ENCODE measurements at places on chromosomes 11 and 22.

DNA sequence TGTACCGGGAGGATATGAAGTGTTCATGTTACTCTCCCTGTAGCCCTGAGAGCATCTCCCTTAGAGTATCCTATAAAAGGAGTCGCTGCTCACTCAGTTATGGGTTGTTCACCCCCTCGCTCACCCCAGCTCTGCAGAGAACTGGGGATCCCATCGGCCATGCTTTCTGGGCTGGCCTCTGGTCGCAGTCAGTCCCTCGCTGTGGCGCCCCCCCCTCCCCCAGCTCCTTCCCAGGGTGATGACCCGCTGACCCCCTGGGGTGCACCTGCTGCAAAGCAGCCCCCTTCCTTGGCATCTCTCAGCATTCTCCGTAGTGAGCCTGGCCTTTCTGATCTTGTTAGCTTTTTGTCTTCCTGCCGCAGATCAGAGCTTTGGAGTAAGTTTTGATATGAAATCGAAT, 10.3 kb upstream of the PARVG start:
- DNase-seq = no peak

DNA sequence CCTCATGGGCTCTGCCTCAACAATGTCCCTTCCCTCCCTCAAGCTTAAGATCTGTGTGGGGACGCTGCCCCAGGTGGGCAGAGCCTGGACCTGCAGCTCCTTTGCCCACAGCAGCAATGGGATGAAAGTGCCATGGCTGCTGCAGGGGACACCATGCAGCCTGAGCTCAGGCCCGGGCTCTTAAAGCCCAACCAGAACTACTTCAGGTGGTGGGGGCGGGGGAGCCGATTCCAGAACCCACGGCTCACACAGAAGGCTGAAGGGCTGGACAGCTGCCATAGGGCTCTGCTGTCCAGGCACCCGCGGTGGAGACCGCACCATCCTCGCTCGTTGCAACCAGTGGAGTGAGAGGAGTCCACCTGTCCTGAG, 12.5 kb downstream of the CHID1 start:
- DNase-seq = no peak

DNA sequence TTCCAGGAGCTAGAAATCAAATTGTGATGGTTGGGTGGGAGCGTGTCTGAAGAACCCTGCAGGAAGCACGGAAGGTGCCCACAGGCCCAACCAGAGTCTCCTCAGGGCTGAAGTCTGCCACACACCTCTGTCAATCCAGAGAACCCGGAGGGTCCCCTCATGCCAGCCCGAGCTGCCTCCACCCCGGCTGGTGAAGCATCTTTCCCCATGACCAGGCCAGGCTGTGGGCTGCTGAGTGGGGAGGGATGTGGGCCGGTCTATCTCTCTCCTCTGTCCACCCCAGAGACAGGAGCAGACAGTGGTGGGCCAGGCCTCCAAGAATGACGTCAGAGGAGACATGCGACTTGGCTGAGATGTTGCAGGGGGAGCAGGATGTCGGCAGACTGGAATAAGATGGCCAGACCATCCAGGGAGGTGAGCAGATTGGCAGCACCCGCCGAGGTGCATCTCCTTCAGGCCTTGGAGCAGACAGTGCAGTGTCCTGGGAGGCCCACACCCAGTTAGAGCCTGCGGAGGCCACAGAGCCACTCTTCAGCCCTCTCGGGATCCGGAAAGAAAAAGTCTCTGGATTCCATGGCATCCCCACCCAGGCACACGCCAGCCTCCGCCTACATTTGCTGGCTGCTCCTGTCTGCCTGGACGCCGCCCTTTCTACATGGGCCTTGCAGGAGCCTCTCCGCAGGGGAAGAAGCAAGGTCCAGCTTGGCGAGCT, 1524.9 kb downstream of the BRD1 start:
- DNase-seq = no peak

- no peak for DNase-seq
Measured at GRCh38 chr11:57798905-57799559, 37.4 kb downstream of the CTNND1 start.

DNA sequence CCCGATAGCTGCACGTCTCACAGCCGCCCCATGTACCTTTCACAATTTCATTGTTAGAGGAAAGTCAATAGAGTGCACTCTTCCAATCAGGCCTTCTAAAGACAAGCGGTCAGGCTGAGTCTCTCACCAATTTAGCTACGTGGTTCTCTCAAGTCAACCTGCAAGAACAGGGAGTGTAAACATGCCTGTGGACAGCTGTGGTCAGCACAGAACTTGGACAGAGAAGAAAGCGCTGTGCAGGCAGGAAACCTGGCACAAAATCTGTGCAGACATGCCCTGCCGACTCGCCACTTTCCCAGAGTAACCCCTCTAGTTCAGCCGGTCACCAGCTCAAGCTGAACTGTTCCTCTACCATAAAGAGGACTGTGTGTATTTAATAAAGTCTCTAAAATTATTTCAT, 39.5 kb downstream of the CHKA start:
- no peak for DNase-seq

GRCh38 chr22:17698948-17699347, 60.4 kb downstream of the BCL2L13 start:
- no peak for DNase-seq

DNA sequence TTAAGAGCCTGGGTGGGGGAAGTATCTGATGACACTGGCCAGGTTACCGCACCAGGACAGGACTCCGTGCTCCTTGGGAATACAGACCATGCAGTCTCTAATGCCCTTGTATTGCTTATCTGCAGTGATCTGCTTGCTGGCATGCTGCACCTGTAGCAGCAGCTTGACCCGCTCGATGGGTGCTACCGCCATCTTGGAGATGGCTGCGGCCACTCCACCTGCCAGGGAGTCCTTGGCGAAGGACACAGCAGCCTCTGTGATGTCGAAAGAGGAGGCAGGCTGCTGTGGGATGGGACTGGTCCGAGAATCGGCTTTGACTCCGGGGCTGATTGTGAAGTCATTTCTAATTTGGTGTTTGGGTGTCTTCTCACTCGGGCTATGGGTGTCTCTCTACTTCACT, 3.1 kb downstream of the WBP2NL start:
- DNase-seq = no peak

- DNase-seq = no peak
Measured at GRCh38 chr11:60609632-60610031, 89.8 kb upstream of the MS4A8 start.

DNA sequence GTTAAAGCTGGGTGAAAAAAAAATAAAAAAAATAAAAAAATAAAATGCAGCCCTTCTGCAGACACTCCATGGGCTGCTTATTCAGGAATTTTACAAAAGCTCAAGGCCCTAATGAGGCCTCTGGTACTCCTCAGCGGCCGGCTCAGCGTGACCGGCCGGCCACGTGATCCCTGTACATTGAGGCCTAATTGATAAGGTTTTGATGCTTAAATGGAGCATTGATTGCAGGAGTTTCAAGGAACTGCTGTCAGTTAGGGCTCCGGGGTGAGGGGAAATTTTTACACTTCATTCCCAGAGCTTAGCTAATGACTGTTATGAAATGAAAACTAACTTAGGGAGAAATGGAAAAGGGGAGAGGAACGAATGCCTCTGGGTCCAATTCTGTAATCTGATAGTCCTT, 368.8 kb upstream of the KIRREL3 start:
- no peak for DNase-seq

- no peak for DNase-seq
Measured at GRCh38 chr11:93031386-93031785, 61.9 kb downstream of the MTNR1B start.

GRCh38 chr22:40345815-40346184, 500 bp upstream of the ADSL start:
- DNase-seq = no peak

- no peak for DNase-seq
Measured at GRCh38 chr11:117770061-117770460, 27.0 kb downstream of the DSCAML1 start.

GRCh38 chr11:2096919-2097301, 42.3 kb downstream of the IGF2 start:
- no peak for DNase-seq

DNA sequence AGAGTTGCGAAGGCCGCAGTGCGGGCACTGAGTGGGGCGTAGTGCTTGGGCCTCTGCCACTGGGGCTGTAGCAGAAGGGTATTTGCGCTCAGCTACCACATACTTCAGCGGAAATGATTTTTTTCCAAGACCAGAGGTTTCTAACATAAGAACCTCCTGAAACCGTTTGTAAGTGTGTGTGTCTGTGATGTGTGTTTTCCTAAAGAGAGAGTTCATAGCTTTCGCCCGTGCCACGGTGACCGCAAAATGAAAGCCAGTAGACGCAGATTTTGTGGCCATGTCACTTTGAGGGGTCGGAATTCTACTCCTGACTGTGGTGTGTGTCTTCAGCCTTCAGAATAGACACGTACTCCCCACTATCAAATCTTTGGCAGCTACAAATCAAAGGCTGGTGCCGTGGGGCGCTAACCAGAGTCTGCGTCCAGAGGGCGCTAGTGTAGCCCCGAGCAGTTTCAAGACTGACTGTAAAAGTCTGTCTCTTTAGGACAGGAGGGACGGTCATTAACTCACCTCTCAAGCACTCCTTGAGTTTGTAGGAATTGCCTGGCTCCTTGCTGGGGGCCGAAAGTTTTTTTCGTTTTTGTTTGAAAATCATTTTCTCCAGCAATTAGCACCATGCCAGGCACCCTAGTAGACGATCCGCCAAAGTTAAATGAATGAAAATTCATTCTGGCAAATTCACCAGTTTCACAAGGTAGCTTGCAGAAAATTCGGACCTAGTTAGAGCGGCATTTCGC, 2.5 kb upstream of the CALCA start:
- DNase-seq = no peak

- no peak for DNase-seq
Measured at GRCh38 chr22:48920776-48921241, 906.9 kb downstream of the BRD1 start.

DNA sequence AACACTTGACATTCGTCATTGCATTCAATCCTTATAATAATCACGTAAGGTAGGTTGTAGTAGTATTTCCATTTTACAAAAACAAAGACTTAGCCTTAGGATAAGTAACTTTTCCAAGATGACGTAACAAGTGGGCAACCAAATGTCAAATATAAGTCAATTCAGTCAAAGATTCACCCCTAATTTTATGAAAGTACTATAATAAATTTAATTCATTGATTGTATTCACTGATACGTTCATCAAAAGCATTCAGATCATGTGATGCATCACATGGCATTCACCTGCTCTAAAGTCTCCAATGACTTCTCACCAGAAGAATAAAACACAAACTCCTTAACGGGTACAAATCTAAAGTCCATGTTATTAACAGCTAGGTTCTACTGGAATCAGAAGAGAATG, 2.1 kb downstream of the KIF18A start:
- DNase-seq = no peak

DNA sequence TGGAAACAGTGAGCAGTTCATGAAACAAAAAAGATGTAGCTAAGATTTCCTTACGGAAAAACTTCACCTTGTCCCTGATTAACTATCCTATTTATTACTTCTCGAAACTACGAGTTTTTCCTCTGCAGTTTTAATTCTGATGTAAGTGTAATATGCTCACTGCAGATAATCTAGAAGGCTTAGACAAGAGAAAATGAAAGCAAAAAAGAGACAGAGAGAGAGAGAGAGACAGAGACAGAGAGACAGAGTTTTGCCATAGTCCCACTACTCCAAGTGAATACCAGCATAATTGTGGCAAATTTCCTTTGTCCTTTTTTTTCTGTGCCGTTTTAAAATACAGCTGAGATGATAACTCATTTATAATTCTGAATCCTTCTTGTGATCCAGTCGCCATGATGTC, 24.8 kb downstream of the FSHB start:
- DNase-seq = no peak

GRCh38 chr22:46212195-46212594, 37.9 kb downstream of the CDPF1 start:
- DNase-seq = no peak

DNA sequence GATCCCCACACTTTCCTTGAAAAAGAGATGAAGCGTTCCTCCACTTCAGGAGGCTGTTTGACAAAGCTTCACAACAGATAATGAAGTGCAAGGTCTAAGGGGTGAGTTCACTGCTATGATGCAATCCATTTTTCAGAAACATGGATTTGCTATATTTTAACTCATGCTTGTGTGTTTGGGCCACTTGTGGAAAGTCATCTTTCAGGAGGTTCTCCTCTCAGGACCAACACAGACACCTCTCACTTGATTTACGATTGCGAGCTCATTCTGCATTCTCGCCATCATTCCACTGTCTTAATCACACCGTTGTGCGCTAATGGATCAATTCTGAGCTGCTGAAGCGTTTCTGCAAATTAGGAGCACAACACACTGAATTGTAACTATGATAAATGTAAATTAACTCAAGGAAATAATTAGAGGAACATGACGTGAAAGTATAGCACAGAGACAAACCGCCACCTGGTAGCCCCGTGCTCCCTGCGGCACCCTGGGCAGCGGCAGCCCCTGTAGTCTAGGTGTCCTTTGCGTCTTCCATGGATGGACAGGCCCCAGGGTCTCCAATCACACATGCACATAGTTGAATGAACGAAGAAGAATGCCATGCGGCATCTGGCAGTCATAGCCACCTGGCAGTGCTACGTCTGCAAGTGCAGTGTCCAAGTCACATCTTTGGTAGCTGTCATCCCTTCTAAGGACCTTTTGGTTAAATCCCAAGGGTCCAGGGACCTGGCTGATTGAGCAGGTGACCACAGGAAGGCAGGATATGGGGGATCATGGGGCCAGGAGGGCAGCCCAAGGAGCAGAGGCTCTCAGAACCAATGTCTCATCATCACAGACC, 28.1 kb upstream of the RTL6 start:
- no peak for DNase-seq
